A549 treated with ZK216348 at 1 μM for 4 hours (cell line): ENCODE measurements at places on chromosomes 3 and 15. TPM values are rescaled to one million over a fixed set of nuclear protein-coding genes. Genes with fewer than 3 reads are reported as not detected.

VWA5B2 gene
- total RNA-seq: 0.29 to 0.46 TPM (median 0.38 TPM) in 5 replicates

CHRFAM7A gene
- total RNA-seq: 4.7 to 7.8 TPM (median 6.7 TPM) in 5 replicates

MCF2L2 gene
- total RNA-seq: 0.14 to 0.83 TPM (median 0.26 TPM) in 5 replicates

LTK gene
- 0.05 to 0.20 TPM (median 0.13 TPM) in 5 replicates for total RNA-seq

CCR2 gene
- not detected in 5 replicates for total RNA-seq

IQCF5 gene
- total RNA-seq: not detected in 5 replicates

GLDN gene
- not detected in 5 replicates for total RNA-seq

ENTPD3 gene
- not detected in 5 replicates for total RNA-seq

PLS1 gene
- total RNA-seq: 9.1 to 15.7 TPM (median 12.2 TPM) in 5 replicates

WDR93 gene
- 0.09 to 0.64 TPM (median 0.18 TPM) in 5 replicates for total RNA-seq

RCN2 gene
- 43.8 to 79.0 TPM (median 65.9 TPM) in 5 replicates for total RNA-seq

TLR9 gene
- total RNA-seq: 0.18 TPM in 1 of 5 replicates, not detected in the others

PAQR9 gene
- total RNA-seq: 2.3 to 4.1 TPM (median 3.0 TPM) in 5 replicates

SLC28A1 gene
- total RNA-seq: 0.06 TPM in 1 of 5 replicates, not detected in the others

GPR149 gene
- not detected in 5 replicates for total RNA-seq

RHOA gene
- 451 to 581 TPM (median 463 TPM) in 5 replicates for total RNA-seq

ZNF860 gene
- total RNA-seq: 0.90 to 2.3 TPM (median 1.4 TPM) in 5 replicates

NEDD4 gene
- total RNA-seq: 41.0 to 73.3 TPM (median 57.5 TPM) in 5 replicates

CELF6 gene
- 0.07 to 0.25 TPM (median 0.15 TPM) in 5 replicates for total RNA-seq

CHST14 gene
- 13.0 to 21.4 TPM (median 18.1 TPM) in 5 replicates for total RNA-seq

LRRC3B gene
- not detected in 5 replicates for total RNA-seq

GOLIM4 gene
- total RNA-seq: 16.4 to 24.2 TPM (median 20.8 TPM) in 5 replicates

COL6A5 gene
- total RNA-seq: not detected in 5 replicates

CCDC191 gene
- 1.4 to 3.7 TPM (median 1.9 TPM) in 5 replicates for total RNA-seq

TUSC7 gene
- not detected in 5 replicates for total RNA-seq

C3orf52 gene
- total RNA-seq: 10.2 to 14.1 TPM (median 12.2 TPM) in 5 replicates

MYZAP gene
- total RNA-seq: 0.66 to 0.98 TPM (median 0.87 TPM) in 5 replicates
